Endodermal cell (in vitro differentiated cells): ENCODE measurements at places on chromosomes 13 and 19. TPM values are rescaled to one million over a fixed set of nuclear protein-coding genes. Genes with fewer than 3 reads are reported as not detected.
A peak's percentile ranks its signal among the peaks of the same experiment; 100 is the strongest.

DNA sequence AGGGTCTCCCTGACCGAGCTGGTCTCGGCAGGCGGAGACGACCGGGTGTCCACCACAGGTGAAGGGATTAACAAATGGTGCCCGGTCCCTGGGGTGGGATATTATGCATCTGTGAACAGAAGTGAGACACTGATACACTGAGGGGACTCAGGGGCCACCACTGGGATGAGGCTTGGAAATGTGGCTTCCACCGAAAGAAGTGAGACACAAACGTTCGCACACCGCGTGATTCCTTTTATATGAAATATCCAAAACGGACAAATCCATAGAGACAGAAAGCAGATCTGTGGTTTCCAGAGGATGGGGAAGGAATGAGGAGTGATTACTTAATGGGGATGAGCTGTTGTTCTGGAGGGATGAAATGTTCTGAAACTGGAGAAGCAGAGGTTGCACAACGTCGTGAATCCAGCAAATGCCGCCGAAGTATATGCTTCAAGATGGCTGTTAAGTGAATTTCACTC lies 47.5 kb downstream of the C13orf46 start:
- H3K4me3 ChIP-seq: no peak overlapping the region
- H3K27me3 ChIP-seq: no peaks in the 10 kb centered on the region
- no peak for DNase-seq
- no peaks in the 10 kb centered on the region for H3K4me1 ChIP-seq

DNA sequence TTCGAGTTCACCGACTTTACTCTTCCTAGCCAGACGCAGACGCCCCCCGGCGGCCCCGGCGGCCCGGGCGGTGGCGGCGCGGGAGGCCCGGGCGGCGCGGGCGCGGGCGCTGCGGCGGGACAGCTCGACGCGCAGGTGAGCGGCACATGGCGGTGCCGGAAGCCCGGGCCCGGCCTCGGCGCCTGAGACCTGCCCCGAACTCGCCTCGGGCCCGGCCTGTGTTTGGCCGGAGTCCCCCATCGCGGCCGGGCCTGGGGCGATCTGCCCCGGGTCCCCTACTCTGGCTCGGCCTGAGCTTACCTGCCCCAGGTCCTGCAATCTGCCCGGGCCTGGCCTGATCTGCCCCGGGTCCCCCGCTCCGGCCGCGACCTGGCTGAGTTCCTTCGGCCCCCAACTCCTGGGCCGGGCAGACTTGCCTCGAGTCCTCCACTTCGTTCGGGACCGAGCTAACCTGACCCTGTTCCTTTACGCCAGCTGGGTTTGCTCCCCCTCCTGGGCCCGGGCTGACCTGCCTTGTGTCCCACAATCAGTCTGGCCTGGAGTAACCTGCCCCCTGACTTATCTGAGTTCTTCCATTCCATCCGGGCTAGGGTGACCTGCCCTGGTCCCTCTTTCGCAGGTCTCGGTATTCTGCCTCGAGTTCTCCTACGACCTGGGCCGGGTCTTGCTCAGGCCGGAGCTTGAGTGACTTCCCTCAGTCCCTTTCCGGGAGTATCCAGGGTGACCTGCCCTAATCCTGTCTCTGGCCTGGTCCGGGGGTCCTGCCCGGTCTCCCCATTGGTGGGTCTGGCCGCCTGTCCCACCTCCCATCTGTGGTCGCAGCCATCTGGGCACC lies 764 bp downstream of the UPF1 start:
- H3K36me3 ChIP-seq: peaks cover 28% of the 10 kb centered on the region

DNA sequence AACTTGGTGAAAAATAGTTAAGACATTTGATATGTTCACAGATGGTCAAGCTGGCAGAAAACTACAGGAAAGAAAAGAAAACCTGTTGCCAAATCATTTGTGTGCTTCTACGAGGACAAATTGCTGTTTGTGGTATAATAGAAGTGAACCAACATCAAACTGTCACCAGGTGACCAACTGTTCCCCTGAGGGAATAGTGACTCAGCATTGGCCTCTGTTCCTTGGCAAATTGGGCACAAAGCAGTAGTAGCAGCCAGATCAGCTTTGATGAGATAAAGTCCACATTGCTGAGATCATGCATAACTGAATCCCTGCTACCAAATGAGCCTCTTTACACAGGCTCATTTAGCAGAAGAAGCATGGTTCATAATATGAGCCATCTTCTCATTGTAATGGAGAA lies 103.5 kb downstream of the POSTN start:
- no peaks in the 10 kb centered on the region for H3K36me3 ChIP-seq
- H3K4me3 ChIP-seq: no peak overlapping the region
- H3K27ac ChIP-seq: no peak overlapping the region
- no peak for DNase-seq

DNA sequence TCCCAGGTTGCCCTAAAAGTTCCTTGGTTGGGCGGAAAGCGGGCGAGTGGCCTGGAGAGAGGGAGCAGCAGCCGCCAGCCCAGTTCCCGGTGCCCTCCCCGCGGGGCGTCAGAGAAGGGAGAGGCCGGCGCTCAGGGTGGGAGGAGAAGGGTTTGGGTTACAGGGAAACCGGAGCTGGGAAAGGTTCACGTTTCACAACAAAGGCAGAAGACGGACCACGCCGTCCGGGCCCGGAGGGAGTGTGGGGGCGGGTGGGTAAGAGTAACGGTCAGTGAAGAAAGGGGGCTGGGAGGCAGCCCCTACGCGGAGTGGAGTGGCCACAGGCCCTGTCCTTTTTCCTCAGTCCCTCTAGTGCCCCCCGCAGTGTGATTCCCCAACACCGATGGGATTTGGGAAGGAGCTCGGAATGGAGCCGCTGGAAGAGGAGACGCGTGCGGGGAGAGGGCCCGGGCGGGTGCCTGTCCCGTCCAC lies 1.6 kb downstream of the SIX5 start:
- peak overlapping the region; percentile 97 for H3K27ac ChIP-seq
- H3K4me1 ChIP-seq: peaks cover 13% of the 10 kb centered on the region
- peak; percentile 90 for DNase-seq
- H3K27me3 ChIP-seq: no peaks in the 10 kb centered on the region
- peak overlapping the region; percentile 90 for H3K4me3 ChIP-seq

The DPF1 gene
- 3.2 to 5.7 TPM (median 4.5 TPM) in 3 replicates for total RNA-seq
